Hepatic stellate cell (primary cell): ENCODE measurements at places on chromosomes 7 and 10.

GRCh38 chr10:79449181-79450146 is 4.0 kb upstream of the ZCCHC24 start:
- DNase-seq, result no peak

DNA sequence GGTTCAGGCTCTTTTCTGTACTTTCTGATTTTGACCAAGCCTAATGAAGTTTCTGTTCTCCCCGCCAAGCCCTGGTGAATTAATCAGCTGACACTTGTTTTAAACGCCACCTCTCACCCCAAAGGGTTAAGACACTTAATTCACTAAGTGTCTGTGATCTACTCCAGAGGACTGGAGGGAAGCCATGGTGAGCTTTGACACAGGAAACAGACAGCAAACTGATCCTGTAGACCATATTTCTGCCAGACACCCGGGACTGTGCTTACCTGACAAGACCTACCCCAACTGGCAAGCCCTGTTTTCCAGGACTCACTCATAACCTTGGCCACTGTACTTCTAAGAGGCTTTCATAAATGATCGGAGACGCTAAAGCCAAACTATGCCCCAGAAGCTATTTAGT is 126.0 kb downstream of the STRA8 start:
- no peak for DNase-seq

GRCh38 chr7:29086545-29086944 is 59.8 kb downstream of the CPVL start:
- no peak for DNase-seq

- DNase-seq, result no peak
These were observed 212.5 kb downstream of the DGKB start for GRCh38 chr7:14690075-14690474.

DNA sequence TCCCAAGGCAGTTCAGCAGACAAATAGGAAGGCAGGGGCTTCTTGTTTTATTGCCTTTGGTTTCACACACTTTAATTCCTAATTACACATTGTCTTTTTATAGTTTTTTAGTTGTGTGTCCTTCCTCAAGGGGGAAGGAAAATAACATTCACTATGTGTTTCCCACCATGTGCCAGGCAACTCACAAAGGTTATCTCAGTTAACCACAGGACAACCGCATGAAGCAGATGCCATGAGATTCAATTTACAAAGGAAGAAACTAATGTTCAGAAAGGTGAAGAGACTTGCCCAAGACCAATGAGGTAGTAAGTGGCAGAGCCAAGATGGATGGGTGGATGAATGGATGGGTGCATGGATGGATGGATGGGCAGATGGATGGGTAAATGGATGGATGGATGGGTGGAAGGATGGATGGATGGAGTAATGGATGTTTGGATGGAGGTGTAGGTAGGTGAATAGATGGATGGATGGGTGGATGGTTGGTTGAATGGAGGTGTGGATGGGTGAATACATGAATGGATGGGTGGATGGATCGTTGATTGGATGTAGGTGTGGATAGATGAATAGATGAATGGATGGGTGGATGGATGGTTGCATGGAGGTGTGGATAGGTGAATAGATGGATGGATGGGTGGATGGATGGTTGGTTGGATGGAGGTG is 77.9 kb downstream of the ARHGAP22 start:
- DNase-seq, result no peak
